Fibroblast of skin of left biceps (primary cell): ENCODE measurements at places on chromosomes 4 and X.

DNA sequence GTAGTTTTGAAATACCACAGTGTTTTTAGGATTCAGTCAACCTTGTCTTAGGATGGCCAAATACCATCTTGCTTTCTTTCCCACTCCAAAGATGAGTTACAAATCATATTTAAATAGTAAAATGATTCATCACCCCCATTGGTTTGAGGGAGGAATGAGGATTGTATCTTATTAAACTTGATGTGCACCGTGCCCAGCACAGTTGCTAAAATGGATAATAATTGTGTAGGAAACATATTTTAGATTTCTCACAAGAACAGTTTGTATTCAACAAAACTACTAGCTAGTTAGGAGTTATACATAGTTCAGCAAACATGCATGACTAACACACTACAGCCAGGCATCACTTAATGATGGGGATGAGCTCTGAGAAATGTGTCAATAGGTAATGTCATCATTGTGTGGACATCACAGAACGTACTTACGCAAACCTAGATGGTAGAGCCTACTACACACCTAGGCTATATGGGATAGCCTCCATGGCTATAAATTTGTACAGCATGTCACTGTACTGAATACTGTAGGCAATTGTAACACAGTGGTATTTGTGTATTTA is 245.4 kb downstream of the FBXW7 start:
- DNase-seq = no peak

GRCh38 chr4:112172180-112172579 is 26.9 kb downstream of the FAM241A start:
- DNase-seq = no peak

- DNase-seq = no peak
Measured at GRCh38 chr4:133972586-133972985, 229.0 kb downstream of the PABPC4L start.

- DNase-seq = no peak
Measured at GRCh38 chr4:139940600-139940999, 213.4 kb downstream of the MAML3 start.

DNA sequence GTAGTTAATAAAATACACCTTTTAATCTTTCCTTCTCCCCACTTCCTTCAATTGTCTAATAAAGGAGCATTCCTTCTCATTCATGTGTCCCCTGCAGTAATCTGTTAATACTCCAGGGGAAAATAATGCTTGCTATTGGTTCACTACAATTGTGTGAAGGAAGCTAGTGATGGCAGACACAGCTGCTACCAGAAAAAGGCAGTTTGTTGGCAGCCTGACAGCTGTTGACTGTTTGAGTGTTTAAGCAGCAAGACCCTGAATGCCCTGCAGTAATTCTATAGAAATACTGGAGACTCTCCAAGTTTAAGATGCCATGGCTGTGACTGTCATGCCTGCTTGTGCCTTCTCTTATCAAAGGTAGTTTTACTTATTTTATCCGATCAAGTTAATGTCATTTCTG is 359.5 kb downstream of the C4orf33 start:
- no peak for DNase-seq

DNA sequence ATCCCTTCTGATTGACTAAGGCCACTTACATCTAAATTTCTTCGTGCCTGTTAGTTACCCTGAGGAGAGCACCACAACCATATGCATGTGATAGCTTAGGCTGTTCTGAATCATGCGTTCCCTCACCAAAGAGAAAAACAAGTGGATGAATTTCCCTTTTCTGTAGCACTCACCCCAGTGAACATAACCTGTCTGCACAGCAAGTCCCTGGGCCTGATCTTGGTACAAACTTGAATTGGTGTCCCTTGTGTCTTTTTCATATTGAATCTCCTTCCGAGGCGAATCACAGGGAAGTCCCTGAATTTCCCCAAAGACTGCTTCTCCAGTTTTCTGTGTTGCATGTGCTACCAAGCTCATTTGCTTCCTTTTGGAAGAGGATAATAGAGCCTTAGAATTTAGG is 100.4 kb downstream of the KLHL8 start:
- no peak for DNase-seq

- DNase-seq = no peak
Measured at GRCh38 chrX:68647156-68647957, at the start of gene STARD8. TSS of gene STARD8 (plus strand) at chrX:68647666. CDS start at chrX:68647883, 217 bp downstream.

- no peak for DNase-seq
Measured at GRCh38 chr4:81510643-81511178, 39.0 kb upstream of the RASGEF1B start.

GRCh38 chr4:29632199-29632598 is 1088.0 kb upstream of the PCDH7 start:
- no peak for DNase-seq

DNA sequence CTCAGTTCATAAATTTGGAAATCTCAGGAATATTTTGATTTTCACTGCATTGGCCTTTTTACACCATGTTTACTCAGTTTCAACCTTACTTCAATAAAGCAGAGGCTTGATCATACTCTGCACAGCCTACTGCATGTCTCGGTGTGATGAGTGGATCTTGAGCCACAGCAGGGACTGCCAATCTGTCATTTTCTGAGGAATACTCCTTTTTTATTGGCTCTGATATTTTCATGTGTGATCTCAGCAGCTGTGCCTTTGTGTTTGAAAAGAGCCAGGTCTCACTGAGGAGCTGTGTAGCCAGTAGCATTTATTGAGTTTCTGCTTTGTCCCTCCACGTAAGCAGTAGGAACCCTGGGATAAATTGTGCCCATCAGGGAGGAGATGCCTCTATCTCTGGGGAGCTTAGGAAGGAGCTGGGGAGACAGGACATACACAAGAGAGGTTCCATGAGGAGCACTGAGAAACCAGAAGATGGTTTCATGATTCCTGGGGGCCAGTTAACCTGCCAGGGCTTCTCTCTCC is 18.9 kb upstream of the TRIM2 start:
- DNase-seq = no peak

DNA sequence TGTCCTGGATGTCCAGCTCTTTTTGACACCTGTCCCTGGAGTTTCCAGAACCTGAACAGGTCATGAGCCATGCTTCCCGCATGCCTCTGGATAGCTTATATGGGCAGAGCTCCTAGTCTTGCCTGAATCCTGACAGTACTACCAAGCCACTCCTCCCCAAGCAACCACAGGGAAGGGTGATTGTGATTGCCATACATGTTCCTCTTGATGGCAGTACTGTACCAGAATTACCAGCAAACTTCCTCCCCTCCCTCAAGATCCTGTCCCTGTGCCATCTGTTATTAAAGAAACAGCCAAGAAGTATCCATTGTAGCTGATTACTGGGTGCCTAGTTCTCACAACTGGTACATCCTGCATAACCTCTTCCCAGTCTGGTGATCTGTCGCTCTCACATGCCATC is 264.3 kb upstream of the AGTR2 start:
- DNase-seq = no peak

DNA sequence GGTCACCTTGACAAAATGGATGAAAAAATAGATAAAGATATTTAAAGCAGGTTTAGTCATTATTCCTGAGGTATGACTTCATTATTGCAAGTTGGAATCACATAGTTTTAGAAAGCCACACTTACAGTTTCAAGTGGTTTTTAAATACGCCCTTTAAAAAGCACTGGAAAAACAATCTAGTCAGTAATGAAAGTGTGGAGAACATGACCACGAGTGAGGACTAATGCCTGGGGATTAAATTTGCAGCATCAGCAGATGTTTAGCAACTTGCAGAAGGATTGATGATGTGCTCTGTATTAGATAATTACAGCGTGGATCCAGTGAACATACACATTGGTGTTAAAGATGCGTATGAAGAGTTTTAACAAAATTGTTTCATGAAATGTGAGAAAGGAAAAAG is 5.9 kb downstream of the SPARCL1 start:
- DNase-seq = no peak

GRCh38 chr4:131613824-131614216 is 1535.3 kb upstream of the PCDH10 start:
- DNase-seq = no peak

DNA sequence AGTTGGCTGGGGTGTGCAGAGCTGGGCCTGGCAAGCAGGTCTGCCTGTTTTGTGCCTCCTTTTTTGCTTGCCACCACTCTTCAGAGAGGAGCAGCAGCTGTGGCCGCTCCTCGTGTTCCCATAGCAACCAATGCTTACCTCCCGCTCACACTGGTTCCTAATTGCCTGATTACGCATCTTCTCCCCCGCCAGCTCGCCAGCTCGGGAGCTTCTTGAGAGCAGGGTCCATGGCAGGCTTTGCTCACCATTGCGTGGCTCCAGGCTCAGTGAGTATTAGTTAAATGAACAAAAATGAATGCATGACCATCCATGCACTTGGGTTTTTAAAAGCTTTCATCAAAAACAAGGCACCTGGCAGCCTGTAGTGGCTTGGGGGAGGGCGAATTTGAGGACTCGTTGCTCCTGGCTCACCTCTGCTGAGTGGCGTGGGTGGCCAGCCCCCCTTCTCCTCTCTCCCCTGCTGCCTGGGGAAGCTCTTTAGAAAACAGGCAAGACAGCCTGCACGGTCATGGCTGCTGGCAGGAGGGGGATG is 14.2 kb upstream of the PJA1 start:
- no peak for DNase-seq

- no peak for DNase-seq
Measured at GRCh38 chrX:150482537-150483206, 85.7 kb upstream of the MTM1 start.

DNA sequence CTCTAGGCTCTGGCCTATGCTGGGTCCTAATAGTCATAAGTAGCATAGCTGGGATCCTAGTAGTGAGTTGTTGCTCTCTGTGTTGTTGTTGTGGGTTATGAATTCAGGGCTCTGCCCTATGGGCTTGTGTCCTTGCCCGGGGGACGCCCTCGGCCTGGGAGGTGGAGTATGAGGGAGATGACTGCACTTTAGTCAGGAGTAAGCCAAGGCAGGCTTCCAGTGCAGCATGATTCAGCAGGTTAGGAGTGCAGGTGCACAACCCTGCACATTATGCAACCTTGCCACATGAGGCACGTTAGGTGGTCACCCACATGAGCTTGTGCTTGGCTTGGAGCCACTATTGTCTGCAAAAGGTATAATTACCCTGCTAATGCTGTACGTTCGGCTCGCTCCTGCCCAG is 58.4 kb upstream of the CCDC149 start:
- no peak for DNase-seq

GRCh38 chrX:150361777-150362351 is 1.3 kb upstream of the MAMLD1 start:
- DNase-seq = no peak

GRCh38 chr4:26356081-26356501 is 35.3 kb downstream of the RBPJ start:
- DNase-seq = no peak

DNA sequence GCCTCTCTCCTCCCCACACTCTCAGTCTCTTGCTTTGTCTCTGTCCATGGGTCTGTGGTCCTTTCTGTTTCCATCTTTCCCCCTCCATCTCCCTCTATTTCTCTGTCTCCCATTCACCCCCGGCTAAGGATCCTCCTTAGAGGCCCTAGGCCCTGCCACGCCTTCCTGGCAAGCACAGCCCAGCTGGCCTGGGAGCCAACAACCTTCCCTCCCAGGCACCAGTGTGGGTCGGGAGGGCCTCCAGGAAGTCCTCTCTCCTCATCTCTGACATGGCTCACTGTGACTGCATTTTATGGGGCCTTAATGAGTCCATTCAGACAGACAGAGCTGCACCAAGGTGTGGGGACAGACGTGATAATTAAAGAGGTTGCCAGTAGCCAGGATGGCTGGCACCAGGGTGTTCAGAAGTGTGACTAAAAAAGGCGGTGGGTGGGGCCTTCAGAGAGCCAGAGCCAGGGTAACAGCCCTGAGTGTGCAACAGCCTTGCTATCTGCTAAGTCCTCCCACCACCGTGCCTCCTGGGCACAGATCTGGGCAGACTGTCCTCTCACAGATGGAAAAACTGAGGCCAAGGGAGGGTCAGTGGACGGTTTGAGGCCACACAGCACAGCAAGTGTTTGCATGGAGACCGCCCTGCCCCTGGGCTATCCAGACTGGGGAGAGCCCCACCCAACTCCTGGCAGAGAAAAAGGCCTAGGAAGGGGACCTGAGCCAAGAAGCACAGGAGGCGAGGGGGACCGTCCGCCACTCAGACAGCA is 31.5 kb downstream of the BLOC1S4 start:
- no peak for DNase-seq

- DNase-seq = no peak
Measured at GRCh38 chr4:145825255-145825654, 113.4 kb downstream of the ZNF827 start.

DNA sequence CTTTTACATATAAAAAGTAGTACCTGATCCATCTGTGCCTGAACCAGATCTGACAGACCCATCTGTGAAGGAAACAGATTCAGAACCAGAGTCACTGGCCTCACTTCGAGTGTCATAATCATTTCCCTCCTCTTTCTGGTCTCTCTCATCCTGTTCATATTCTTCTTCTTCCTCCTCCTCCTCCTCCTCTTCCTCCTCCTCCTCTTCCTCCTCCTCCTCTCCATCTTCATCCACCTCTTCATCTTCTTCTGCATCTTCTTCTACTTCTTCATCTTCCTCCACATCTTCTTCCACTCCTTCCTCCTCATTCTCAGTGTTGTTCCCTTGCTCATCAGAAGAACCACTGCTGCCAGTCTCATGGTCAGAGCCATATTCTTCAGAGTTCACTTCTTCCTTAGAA is 12.9 kb downstream of the YTHDC1 start:
- DNase-seq = no peak

GRCh38 chr4:52105276-52105675 is 54.2 kb downstream of the SPATA18 start:
- DNase-seq = no peak

GRCh38 chrX:41781500-41781899 is 57.5 kb downstream of the GPR82 start:
- no peak for DNase-seq

DNA sequence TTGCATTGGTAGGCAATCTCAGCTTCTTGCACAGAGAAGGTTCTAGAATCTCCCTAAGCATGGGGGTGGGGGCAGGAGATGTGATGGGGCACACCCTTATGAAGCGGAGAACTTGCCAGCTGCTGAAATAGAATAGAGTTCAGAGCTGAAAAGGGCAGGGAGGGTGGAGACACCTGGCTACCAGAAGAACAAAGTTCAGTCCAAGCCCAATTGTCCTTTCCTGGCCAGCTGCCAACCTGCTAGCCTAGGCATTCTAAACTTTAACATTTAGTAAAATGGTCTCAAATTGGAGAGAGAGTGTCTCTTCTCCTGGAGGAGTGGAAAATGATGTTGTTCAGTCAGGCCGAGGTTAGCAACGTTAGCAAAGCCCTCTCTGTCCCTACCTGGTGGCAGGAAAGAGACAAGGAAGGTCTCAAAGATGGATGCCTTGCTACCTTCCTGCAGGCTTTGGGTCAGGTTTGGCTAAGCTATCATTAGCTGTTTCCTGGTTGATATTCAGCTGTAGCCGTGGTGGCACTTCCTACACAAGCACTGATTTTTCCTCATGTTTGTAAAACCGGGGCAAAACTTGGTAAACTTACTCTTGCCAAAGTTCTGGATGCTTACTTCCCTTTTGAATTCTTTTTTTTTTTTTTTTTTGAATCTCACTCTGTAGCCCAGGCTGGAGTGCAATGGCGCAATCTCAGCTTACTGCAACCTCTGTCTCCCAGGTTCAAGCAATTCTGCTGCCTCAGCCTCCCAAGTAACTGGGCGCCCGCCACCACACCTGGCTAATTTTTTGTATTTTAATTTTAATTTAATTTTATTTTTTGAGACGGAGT is 34.7 kb upstream of the NYX start:
- no peak for DNase-seq
